Eye (tissue), 1 donor: ENCODE measurements at places on chromosomes 5 and 9.

DNA sequence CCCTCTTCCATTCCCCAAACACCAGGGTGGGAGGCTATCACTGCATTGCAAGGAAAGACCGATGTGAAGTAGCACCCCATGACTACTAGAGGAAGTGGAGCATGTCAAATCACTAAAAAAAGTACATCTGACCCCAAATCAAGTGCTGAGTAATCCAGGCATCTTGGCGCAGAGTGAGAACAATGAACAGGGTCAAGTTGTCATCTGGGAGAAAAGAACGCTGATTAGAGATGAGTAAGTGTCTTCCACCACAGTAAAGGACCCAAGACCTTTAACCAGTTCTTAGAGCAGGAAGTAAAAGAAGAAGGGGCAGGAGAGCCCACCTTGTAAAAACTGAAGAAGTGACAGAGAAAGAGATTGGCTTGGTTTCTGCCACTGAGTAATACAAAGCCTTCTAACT, 75.0 kb upstream of the RAD23B start:
- DNase-seq: no peak

- DNase-seq: no peak
Measured at GRCh38 chr5:91541696-91542095, 158.6 kb upstream of the ARRDC3 start.

DNA sequence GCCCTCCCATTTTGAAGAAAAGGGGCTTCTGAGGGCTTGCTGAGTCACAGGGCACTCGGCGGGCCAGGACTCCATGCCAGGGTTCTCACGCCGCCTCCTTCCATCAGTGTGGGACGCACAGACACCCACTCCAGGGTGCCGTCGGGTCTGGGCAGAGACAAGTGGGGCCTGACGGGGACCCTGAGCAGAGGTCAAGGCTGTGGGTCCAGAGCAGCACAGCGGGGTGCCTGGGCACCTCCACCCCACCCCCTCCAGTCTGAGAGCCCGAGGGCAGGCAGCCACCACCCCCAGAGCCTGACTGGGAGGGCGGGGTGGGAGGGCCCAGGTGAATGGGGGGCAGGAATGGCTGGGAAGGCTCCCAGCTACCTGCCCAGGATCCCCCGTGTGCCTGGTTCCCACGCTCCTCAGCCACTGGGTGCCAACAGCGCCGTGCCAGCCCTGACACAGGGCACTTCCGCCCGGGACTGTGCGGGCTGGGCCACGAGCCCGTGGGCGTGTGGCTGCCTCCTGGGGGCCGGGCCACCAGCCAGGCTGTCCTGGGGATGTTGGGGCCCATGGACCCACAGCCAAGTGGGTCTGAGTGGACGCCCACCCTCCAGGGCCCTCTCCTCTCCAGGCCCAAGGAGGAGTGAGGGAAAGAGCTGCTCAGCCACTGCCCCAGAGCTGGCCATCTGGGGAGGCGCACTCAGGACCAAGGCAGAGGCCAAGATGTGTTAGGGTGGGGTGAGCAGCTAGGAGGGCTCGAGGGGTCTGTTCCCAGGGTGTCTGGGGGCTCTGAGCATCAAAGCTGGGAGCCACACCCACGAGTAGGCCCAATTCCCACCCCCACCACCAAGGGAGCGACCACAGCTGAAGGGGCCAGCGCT, 10.1 kb upstream of the NRARP start:
- no peak for DNase-seq

DNA sequence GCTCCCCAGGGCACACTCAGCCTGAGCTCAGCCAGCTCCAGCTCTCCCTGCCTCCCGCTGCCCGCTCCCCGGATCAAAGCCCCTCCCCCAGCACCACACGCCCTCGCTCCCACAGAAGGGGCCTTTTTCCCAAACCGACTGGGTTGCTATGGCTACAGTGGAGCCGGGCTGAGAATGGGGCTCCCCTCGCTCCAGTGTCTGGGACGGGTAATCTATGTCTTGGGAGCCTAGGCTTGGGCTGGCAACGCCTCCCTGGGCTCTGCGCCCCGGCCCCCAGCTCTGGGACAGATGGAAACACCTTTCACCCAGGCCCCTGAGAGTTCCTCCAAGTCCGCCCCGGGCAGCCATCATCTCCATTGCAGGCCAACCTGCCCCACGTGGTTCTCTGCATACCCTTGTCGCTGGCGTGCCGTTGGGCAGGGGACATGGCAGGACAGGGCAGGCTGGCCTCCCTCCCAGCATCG, 29.6 kb downstream of the NOTCH1 start:
- no peak for DNase-seq

DNA sequence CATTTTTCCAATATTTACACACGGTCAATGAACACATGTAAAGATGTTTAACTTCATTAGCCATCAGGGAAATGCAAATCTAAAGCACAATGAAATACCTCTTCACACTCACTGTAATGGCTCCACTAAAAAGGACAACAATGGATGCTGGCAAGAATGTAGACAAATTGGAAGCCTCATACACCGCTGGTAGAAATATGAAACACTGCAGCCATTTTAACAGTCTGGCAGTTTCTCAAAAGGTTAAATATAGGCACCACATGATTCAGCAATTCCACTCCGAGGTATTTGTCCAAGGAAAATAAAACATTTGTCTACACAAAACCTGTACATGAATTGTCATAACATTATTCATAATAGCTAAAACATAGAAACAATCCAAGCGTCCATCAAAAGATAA, 20.0 kb downstream of the RNF145 start:
- DNase-seq: no peak

DNA sequence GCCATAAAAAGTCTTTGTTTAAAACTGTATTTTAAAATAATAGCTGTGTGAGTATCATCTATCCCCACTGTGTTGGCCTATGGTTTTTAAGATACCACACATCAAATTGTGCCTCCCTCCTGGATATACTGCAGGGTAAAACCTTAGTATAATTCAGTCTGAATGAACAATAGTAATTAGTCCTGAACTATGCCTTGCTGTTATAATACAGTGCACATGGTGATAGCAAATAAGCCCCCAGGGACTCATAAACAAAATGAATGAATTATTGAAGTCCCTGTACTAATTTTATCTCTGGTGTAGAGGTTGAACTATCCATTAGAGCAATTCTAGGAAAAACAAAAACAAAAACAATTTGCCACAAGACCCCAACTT, 142.7 kb upstream of the ADAMTSL1 start:
- no peak for DNase-seq

DNA sequence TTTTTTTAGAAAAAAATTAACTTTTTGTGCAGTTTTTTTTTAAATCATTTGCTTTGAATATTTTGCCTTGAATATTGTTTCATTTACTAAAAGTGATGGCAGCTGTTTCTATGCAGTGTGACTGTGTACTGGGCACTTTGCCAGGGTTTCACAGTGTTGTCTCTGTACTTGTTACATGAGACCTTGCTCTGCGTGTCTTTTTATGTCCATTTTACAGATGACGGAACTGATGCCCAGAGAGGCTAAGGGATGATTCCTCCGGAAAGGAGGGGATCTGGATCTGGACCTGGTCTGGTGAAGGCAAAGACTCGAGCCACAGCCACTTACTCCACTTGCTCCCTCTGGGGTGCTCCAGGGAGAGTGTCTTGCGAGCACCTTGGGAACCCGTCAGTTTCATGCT, 124.8 kb upstream of the PTCH1 start:
- DNase-seq: no peak
